ENCODE measurements at places on chromosomes 6 and 20. TPM values are rescaled to one million over a fixed set of nuclear protein-coding genes. Genes with fewer than 3 reads are reported as not detected.

- no peak for DNase-seq
Measured at GRCh38 chr6:52568320-52568719, 8.5 kb downstream of the TRAM2 start.

DNA sequence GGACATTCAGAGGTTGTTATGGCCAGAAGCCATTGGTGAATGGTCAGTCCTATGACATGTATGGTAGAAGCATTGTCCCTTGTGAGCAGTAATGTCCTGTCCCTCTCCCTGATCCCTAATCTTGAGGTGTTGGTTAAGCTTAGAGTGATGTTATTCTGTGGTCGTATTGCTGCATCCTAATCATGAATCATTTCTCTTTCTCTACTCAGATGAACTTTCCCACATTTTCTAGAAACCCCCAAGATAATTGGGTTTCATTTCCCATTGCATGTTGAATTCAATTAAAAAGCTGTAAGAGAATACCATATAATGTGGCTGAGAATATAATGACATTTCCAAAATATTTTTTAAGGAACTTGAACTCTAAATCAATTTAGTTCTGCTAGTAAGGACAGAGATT is 175.1 kb downstream of the PLCB4 start:
- DNase-seq, result no peak

DNA sequence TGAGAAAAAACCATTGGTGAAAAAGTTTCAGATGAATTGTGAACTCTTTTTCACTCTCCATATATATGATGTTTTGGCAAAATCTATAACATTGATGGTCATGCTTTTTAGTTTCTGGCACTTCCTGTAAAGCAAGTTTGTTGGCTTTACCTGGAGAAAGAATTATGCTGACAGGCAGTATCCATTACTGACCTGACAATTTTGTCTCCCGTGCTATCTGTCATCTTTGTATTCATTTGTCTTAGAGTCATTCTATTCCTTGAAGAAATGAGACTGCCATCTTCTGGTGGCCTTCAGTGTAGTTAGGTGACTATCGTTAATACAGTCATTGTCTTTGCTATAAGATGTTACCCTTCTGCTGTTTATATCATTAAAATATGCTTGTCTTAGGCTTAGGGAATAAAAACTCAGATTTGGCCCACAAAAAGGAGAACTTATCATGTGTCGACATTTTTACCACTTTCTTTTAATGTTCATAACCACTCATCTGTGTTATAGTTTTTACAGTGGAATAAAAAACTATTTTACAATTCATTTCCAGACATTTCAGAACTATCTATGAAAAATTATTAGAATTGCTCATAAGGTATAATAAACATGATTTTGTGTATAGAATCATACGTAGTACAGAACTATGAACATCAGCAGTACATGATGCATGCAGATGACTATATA is 707.0 kb downstream of the EPM2A start:
- no peak for DNase-seq

- no peak for DNase-seq
Measured at GRCh38 chr6:157535340-157536222, 154.6 kb downstream of the ZDHHC14 start.

DNA sequence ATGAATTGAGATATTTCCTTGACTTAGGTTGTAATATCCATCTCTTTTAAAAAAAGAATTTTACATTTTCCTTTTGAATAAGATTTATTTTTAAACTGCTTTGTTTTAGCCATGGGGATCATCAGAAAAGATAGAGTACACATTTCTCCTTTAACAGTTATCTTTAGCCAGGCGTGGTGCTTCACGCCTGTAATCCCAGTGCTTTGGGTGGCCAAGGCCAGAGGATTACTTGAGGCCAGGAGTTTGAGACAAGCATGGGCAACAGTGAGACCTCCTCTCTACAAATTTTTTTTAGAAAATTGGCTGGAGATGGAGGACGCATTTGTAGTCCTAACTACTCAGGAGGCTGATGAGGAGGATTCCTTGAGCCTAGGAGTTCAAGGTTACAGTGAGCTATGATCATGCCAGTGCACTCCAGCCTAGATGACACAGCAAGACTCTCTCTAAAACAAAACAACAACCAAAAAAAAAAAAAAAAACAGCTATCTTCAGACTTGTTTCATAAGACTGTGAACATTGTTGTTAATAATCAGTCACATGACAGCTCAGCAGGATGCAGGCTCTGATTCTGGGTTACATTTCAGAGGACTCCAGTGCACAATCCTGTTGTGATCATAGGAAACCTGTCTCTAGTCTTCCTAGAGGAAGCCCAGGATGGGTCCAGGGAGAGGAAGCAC is 2.0 kb upstream of the SLC17A3 start:
- no peak for DNase-seq

- peak; percentile 50 for DNase-seq
Measured at GRCh38 chr6:4776493-4777393, 539 bp downstream of the CDYL start.

DNA sequence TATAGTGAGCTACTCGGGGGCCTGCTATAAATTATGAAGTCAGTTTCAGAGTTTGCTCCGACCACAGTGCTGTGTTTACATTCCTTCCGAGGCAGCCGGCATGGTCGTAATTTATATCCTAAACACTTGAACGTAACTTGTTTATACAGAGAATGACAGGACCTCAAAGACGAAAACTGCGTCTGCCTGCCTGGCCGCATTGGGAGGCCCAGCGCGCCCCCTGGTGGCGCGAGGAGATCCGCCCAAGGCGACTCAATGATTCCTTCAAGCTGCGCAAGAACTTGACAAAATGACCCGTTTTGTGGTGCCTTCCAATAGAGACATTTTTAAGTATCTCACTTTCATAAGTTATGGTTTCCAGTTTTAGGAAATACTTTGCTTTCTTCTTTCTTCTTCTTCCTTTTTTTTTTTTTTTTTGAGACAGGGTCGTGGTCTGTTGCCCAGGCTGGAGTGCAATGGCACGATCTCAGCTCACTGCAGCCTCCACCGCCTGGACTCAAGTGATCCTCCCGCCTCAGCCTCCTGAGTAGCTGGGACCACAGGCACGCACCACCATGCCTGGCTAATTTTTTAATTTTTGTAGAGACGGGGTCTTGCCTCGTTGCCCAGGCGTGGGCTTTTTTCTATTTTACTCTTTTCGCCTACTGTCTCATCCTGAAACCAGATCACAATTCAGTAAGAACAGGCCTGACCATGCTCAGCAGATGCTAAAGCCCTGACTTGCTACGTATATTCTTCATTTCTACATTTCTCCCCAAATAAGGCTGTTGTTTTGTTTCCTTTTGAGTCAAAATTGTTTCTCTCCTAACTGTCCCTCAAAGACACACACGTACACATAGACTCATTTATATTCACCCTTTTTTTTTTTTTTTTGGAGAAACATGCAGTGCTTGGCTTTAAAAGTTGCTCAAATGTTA is 7.8 kb downstream of the FOXF2 start:
- peak; percentile 76 for DNase-seq

DNA sequence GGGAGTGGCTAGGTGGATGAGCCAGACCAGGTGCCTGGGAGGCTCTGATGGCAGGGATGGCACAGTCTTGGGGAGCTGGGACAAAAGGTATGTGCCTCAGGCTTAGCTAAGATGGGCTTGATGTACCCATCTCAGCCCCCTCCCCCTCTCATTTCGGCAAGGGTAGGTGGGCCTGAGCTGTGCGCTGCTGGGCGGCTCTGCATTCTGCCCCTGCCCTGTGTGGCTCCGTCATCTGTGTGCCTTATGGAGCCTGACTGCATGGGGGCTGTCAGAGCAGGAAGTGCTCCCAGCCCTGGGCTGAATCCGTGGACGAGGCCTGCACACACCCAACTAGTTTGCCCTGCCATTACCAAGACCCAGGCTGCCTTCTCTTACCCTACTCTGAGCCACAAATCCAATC is 54.7 kb downstream of the PYGB start:
- DNase-seq, result no peak

DNA sequence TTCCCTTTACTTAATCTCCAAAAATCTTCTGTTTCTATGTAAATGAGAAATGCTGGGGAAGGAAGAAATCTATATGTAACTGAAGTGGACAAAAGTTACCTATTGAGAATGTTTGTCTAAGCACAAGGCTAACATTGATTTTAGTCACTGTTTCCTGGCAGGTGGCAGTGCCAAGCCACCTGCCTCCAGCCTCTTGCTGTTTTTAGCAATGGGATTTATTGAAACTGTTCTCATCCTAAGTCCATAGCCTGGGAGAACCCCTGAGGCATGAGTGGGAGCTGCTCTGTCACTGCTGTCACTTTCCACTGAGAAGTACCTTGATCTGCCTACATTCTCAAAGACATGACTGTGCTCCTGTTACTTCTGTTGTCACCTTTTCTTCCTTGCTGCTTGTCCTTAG is 14.7 kb downstream of the ENPP3 start:
- no peak for DNase-seq

DNA sequence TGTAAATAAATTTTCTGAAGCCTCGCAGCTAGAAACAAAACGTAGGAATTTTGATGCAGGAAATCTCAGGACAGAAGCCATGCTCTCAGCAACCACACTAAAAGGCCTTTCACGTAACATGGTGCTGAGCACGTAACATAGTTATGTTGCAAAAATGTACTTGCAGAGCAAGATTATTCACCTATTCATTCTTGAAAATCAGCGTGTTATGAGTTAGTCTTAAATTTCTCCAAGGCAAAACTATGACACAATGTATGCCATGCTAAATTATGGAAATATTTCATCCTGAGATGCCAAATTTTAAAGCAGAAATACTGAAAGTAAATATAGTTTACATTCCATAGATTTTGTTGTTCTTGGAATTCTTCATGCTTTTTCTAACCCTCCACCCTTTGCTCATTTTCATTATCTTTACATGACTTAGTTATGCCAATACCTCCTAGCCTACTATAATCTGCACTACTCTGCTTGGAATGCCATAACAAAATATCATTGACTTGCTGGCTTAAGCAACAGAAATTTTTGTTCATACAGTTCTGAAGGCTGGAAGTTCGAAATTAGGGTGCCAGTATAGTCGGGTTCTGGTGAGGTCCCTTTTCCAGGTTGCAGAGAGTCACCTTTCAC is 179.8 kb upstream of the BMP5 start:
- DNase-seq, result no peak

- DNase-seq, result no peak
Measured at GRCh38 chr6:137729866-137730629, 137.0 kb upstream of the TNFAIP3 start.

SMOC2 gene
- 7.9 TPM for total RNA-seq

TLDC2 gene
- 22.9 TPM for total RNA-seq

CABLES2 gene
- total RNA-seq, result 8.4 TPM

RBBP8NL gene
- total RNA-seq, result 4.9 TPM

RNF39 gene
- 0.95 TPM for total RNA-seq

BMP2 gene
- 52.7 TPM for total RNA-seq

C6orf58 gene
- not detected for total RNA-seq

NHLRC1 gene
- total RNA-seq, result 2.1 TPM

All from transverse colon (tissue), 4 donors.